Bronchial epithelial cell (primary cell): ENCODE measurements at places on chromosomes 2 and 18. TPM values are rescaled to one million over a fixed set of nuclear protein-coding genes. Genes with fewer than 3 reads are reported as not detected.
A peak's percentile ranks its signal among the peaks of the same experiment; 100 is the strongest.

DNA sequence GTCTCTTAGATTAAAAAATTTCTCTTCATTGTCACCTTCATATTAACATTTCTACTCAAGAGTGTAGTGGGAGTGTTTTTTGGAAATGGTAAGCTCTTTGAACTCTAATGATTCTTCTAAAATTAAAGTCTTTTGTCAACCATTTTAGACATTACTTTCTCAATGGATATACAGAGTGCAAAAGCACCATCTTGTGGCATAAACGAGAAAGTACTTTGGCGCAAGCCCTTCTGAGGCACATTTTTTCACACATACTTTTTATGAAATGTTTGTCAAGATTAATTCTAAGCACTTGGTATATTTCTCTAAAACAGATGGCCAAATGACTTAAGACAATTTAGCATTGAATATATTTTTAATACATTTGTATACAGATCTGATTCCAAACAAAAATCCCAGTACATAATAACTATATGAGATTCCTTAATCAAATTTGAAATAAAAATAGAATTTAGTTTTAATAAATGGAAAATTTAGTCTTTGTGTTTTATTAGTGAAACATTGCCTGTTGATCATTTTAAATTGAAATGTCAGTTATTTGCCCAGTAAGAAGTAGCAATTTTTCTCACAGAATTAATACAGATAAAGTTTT is 63.3 kb upstream of the GALNT5 start:
- DNase-seq, result peak; percentile 61

- DNase-seq, result peak; percentile 89
These were observed 2.9 kb downstream of the DSG3 start for GRCh38 chr18:31450409-31450808.

Gene MAP3K19
- total RNA-seq, result not detected in 2 replicates

Gene GKN1
- total RNA-seq, result not detected in 2 replicates

Gene DLGAP1
- 0.26 TPM in 1 of 2 replicates, not detected in the other for total RNA-seq

- peak; percentile 36 for DNase-seq
These were observed 26.4 kb downstream of the KCNIP3 start for GRCh38 chr2:95323347-95324155.

Gene CFC1
- total RNA-seq, result not detected in 2 replicates

Gene KCNK3
- not detected in 2 replicates for total RNA-seq

DNA sequence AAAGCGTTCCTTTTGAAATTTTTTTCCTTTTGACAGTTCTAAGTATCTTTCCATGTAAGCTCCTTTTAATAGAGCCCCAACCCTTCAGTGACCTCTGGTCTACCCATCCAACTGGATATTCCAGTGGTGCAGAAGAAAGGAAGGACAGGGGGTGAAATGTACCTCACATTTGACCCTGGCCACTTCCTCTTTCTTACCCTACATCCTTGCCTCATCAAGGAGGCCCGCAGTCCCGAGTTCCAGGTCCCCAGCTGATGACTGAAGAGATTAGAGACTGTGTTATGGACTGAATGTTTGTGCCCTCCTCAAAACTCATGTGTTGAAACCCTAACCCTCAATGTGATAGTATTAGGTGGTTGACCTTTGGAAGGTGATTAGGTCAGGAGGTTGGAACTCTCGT is 158.1 kb downstream of the RBM43 start:
- DNase-seq, result no peak

Gene PCARE
- total RNA-seq, result not detected in 2 replicates

Gene AMER3
- total RNA-seq, result under 0.01 TPM in 1 of 2 replicates, not detected in the other

Gene IFIH1
- 2.6 and 4.2 TPM in 2 replicates for total RNA-seq

Gene MBD1
- 127 and 221 TPM in 2 replicates for total RNA-seq
